ENCODE measurements at places on chromosomes 16 and 17.
A peak's percentile ranks its signal among the peaks of the same experiment; 100 is the strongest.

DNA sequence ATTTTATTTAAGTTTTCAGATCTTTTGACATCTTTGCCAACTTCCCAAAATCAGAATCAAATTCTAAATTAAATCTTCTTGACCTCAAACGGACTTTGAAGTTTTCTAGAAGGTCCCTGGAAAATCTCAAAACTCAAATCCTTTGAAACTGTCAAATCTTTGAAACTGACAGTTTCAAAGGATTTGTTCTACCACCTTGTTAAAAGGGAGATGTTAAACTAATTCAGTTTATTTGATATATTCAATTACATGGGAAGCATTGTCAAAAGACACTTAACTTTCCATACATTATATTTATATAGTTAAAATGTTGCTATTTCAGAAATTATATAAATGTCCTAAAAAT is 3.4 kb upstream of the DPEP1 start:
- no peak for DNase-seq
- H3K27me3 ChIP-seq = no peaks in the 10 kb centered on the region
- H3K4me3 ChIP-seq = no peak overlapping the region
- no peaks in the 10 kb centered on the region for H3K4me1 ChIP-seq
- no peak overlapping the region for H3K27ac ChIP-seq
- H3K36me3 ChIP-seq = no peaks in the 10 kb centered on the region

- H3K27ac ChIP-seq = no peak overlapping the region
- no peak for DNase-seq
- H3K36me3 ChIP-seq = no peaks in the 10 kb centered on the region
- H3K4me3 ChIP-seq = peak overlapping the region; percentile 90
- H3K4me1 ChIP-seq = peaks cover 4% of the 10 kb centered on the region
These were observed 3.8 kb downstream of the PMP22 start for GRCh38 chr17:15261258-15261801.

DNA sequence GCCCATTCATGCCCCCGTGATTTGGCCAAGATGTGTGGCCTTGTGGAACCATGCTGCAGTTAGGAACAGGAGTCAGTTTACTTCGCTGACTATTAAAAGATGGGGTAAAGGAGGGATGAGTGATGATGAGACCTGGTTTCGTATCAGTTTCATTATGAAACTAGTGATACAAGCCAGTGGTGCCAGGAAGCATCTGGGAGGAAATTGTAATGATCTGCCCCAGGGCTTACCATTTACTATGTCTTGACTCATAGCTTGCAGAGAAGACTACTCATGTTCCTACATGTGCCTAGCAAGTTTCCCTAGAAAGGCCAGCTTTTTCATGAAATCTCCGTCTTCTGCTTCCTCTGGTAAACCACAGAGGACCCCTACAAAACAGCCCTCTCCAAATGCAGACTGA is 23.2 kb downstream of the CDH3 start:
- peaks cover 36% of the 10 kb centered on the region for H3K4me1 ChIP-seq
- peaks cover 17% of the 10 kb centered on the region for H3K36me3 ChIP-seq
- peak overlapping the region; percentile 48 for H3K4me3 ChIP-seq
- peak overlapping the region; percentile 92 for H3K27ac ChIP-seq
- peak; percentile 95 for DNase-seq

- peaks cover 12% of the 10 kb centered on the region for H3K4me1 ChIP-seq
- no peak for DNase-seq
- peak within 1 kb of the TSS; percentile 91 for H3K27ac ChIP-seq
- no peaks in the 10 kb centered on the region for H3K27me3 ChIP-seq
These were observed at the start of gene TEX14 for GRCh38 chr17:58691701-58692238. TSS of gene TEX14 (minus strand) at chr17:58692045. CDS start at chr17:58652001, 40,044 bp downstream.

GRCh38 chr16:29014561-29015069 is 29.8 kb downstream of the LAT start:
- no peaks in the 10 kb centered on the region for H3K36me3 ChIP-seq
- no peak overlapping the region for H3K27ac ChIP-seq
- H3K4me3 ChIP-seq = no peak overlapping the region
- no peaks in the 10 kb centered on the region for H3K27me3 ChIP-seq
- H3K4me1 ChIP-seq = no peaks in the 10 kb centered on the region

- peaks cover 66% of the 10 kb centered on the region for H3K36me3 ChIP-seq
- H3K4me3 ChIP-seq = no peak overlapping the region
- H3K27me3 ChIP-seq = no peaks in the 10 kb centered on the region
- H3K4me1 ChIP-seq = peaks cover 5% of the 10 kb centered on the region
- no peak for DNase-seq
- no peak overlapping the region for H3K27ac ChIP-seq
These were observed 12.8 kb downstream of the TERF2 start for GRCh38 chr16:69373019-69373418.

Measured in MCF 10A (cell line).